Aorta (tissue), 5 donors: ENCODE measurements at places on chromosomes 5 and 9. TPM values are rescaled to one million over a fixed set of nuclear protein-coding genes. Genes with fewer than 3 reads are reported as not detected.

PCDHB11 gene
- 4.7 TPM for polyA plus RNA-seq

LCN2 gene
- polyA plus RNA-seq = 0.90 TPM

OR1J2 gene
- polyA plus RNA-seq = not detected

FOXD4L6 gene
- polyA plus RNA-seq = not detected

CDKN2B gene
- 5.3 TPM for polyA plus RNA-seq

OR1Q1 gene
- not detected for polyA plus RNA-seq

DNM1 gene
- 2.1 TPM for polyA plus RNA-seq

FANCG gene
- polyA plus RNA-seq = 3.6 TPM

PLPP7 gene
- polyA plus RNA-seq = 11.1 TPM

DMRTA1 gene
- polyA plus RNA-seq = not detected

PCDHGB7 gene
- polyA plus RNA-seq = 3.8 TPM

PPP3R2 gene
- polyA plus RNA-seq = not detected

ELAVL2 gene
- not detected for polyA plus RNA-seq

PNPLA7 gene
- polyA plus RNA-seq = 36.6 TPM

SEPTIN8 gene
- 48.6 TPM for polyA plus RNA-seq

PCDHA3 gene
- 0.25 TPM for polyA plus RNA-seq

TMEM161B gene
- 5.3 TPM for polyA plus RNA-seq

FRRS1L gene
- polyA plus RNA-seq = not detected

TTC16 gene
- polyA plus RNA-seq = not detected

INSL4 gene
- not detected for polyA plus RNA-seq

ITGA2 gene
- 0.50 TPM for polyA plus RNA-seq

AIF1L gene
- polyA plus RNA-seq = 37.8 TPM

GFRA3 gene
- not detected for polyA plus RNA-seq

DAB2 gene
- 21.9 TPM for polyA plus RNA-seq

DNAJA1 gene
- polyA plus RNA-seq = 78.1 TPM

SPATA31C1 gene
- polyA plus RNA-seq = not detected

LHX3 gene
- not detected for polyA plus RNA-seq

EIF4E1B gene
- not detected for polyA plus RNA-seq

FOXD4 gene
- polyA plus RNA-seq = not detected

NEURL1B gene
- polyA plus RNA-seq = 3.5 TPM

TSSK1B gene
- polyA plus RNA-seq = not detected

NEUROG1 gene
- polyA plus RNA-seq = not detected

ADAMTS13 gene
- 11.9 TPM for polyA plus RNA-seq
